ENCODE measurements at places on chromosomes 1 and 21. TPM values are rescaled to one million over a fixed set of nuclear protein-coding genes. Genes with fewer than 3 reads are reported as not detected.

DNA sequence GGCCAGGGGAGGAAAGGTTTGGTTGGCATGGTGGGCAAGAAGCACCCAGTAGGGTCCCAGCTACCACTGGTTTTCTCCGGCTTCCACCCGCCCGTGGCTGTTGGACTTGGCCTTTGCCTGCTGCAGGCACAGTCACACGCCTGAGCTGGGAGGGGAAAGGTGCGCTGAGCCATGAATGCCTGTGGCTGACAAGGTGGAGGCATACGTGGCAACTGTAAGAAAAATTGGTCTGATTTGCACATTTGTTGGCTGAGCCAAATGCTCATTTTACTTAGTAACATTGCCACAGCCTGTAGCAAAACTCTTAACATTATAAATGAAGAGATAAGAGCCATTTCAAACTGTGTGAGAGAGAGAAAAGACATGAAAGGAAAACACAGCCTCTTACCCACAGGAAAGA lies 191.6 kb downstream of the PTPRC start:
- no peak for DNase-seq

Gene CYP4A11
- polyA plus RNA-seq, result not detected

Gene RSPH1
- 0.87 TPM for polyA plus RNA-seq

Gene TAL1
- polyA plus RNA-seq, result not detected

DNA sequence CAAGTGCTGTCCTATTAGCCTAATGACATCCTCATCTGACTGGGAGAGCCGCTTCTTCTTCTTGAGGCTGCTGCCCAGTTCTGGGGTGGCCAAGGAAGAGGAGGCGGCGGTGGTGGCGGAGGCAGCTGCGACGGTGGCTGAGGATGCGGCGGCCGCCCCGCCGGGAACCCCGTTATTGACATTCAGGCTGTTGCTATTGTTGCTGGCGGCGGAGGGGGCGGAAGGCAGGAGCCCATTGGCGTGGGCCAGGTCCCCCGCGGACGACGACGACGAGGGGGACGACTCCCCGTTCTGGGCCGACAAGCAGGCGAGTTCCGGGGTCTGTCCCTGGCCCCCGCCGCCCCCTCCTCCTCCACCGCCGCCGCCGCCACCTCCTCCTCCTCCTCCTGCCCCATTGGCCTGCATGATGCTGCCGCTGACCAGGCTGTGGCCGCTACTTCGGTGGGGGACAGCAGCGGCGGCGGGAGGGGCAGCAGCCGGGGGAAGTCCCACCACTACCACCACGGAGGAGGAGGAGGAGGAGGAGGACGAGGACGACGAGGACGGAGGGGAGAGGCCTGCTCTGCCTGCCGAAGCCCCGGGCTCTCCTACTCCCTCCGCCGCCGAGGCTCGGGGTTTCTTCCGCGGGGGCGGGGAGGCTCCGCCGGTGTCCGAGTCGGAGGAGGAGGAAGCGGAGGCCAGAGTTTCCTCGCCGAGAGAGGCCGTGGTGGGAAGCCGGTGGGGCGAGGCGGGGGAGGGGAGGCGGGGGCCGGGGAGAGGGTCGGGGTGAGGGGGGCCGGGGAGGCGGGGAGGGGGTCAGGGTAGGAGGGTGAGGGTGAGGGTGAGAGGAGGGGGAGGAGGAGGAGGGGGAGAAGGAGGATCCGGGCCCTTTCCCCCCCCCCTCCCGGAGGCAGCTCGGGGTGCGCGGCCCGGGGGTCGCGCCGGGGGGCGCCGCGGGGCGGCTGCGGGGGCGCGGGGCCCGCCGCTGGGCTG lies 610 bp downstream of the WDR26 start:
- DNase-seq, result no peak
